ENCODE measurements at places on chromosomes 16 and 17. TPM values are rescaled to one million over a fixed set of nuclear protein-coding genes. Genes with fewer than 3 reads are reported as not detected.

DNA sequence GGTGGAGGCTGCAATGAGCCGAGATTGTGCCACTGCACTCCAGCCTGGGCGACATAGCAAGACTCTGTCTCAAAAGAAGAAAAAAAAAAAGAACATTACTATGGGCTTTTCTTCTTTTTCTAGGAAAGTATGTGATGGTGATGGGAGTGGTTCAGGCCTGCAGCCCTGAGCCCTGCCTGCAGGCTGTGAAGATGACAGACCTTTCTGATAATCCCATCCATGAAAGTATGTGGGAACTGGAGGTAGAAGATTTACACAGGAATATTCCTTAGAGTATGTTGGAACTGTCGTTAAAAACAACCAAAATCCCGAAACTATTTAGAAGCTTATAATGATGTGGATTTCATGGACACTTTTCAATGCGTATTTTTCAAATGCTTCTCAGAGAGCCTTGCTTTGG lies 5.3 kb downstream of the RMI2 start:
- DNase-seq: no peak

DNA sequence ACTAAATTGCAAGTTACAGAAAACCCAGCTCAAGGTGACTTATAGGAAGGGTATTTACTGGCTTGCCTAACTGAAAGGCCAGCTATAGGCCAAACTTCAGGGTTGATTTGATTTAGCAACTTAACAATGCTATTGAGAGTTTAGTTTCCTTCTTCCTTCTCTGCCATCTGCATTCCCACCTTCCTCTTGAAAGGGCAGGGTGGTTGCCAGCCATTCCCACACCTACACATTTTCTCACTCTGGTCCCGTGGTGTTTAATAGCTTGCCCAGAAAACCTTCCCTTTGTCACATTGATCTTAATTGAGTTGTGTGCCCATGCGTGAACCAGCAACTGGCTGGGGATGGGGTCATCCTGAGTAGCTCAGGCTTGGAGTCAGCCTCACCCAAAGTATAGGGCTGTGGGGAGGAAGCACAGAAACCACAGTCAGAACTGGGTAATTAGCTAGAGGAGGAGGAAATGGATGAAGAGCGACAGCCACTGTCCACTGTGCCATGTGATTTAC lies 194.7 kb downstream of the SPECC1 start:
- DNase-seq: no peak

GRCh38 chr16:67806428-67807147 lies at the start of the genes RANBP10 and TSNAXIP1:
Gene RANBP10 (minus strand): TSS chr16:67806560. CDS start chr16:67806536, 24 bp downstream.
Gene TSNAXIP1 (plus strand): TSS chr16:67806889. CDS start chr16:67807150, 261 bp downstream.
- peak; percentile 98 for DNase-seq

- no peak for DNase-seq
Observed at GRCh38 chr16:69865701-69866100, 85.4 kb upstream of the CLEC18A start.

DNA sequence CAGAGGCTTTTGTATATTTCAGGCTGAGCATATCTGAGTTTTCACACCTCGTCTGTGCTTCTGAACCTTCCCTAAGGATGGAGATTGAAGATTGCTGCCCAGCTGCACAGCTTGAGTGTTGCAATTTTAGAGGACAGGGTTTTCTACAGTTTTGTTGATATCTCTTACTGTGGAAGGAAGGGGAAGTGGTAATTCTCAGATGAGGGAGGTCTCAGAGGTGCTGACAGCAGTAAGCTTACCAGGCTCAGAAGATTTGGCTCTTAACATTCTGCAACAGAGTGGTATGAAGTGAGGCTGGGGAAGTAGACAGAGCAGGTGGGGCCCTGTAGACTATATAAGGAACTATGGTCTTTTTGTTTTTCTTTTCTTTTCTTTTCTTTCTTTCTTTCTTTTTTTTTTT lies 45.8 kb upstream of the ARHGAP17 start:
- no peak for DNase-seq

DNA sequence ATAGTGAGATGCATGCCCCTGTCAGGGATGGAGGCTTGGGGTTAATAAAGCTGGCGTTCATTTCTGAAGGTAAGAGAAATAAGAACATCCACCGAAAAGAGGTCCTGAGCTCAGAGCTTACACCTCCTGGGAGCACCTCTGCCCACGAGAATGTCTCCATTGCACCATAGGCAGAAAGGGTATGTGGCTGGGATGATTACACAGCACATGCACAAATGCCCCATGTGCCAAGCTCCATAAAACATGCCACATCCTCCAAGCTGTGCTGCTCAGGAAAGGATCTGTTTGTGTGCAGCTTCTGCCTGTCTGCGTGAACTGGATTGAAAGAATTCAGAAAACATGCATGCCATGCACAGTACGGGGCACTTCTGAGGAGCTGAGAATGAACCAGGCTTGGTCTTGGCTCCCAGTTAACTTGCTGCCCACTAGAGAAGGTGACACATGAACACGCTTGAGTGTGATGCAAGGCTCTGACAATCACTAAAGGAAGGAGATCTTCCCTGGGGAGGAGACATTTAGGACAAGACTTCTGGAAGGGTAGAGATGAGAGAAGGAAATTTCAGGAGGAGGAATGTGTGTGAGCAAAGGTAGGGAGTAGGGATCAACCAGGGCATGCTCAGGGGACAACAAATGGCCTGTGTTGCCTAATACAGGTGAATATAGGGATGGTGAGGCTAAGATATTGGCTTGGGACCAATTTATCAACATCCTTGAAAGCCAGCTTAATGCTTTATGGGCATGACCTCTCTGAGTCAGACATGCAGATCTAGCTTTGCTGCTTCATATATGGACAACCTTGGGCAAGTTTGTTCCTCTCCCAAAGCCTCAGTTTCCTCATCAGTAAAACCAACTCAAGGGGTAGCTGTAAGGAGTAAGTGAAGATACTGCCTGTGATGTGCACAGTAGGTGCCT lies 32.0 kb upstream of the SMPD3 start:
- no peak for DNase-seq

DNA sequence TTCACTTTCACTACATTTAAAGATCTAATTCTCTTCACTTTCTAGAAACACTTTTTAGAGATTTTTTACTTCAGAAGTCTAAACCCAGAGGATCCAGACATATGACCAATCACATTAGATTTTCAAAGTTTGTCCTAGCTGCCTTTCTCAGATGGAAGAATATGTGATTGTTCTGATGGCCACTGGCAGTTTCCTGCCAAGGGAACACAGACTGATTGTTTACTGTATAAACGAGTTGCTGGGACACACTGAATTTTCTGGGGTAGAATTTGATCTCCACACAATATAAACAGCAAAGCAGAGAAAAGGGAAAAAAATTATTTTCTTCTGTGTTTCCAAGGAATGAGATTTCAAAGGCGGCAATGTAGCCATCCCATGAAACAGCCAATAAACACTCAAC lies 480.0 kb downstream of the TOX3 start:
- DNase-seq: no peak

GRCh38 chr17:58007781-58008706 lies 998 bp upstream of the SRSF1 start:
- DNase-seq: no peak

DNA sequence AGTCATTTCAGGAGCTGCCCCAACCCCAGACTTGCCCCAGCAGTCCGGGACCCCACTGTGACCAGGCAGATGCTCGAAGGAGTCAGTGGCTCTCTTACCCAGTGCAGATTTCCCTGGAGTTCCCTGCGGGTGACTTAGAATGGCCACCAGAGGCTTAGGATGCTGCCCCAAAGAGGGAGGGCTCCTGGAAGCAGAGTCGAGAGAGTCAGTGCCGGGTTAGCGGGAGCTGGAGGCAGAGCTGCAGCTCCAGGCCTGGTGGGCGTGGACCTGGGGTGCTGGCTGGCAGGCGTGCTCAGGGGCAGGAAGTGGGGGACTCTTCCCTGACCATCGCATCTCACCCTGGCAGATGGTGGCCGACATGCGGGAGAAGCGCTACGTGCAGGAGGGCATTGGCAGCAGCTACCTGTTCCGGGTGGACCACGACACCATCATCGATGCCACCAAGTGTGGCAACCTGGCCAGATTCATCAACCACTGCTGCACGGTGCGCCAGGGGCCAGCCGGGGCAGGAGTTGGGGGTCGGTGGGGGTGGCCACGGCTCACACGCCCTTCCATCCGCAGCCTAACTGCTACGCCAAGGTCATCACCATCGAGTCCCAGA lies 1.6 kb upstream of the HSD3B7 start:
- DNase-seq: no peak

- DNase-seq: no peak
Observed at GRCh38 chr17:29045734-29046472, 3.0 kb downstream of the PIPOX start.

GRCh38 chr17:64158831-64159590 lies 29.1 kb upstream of the ERN1 start:
- DNase-seq: peak; percentile 76

DNA sequence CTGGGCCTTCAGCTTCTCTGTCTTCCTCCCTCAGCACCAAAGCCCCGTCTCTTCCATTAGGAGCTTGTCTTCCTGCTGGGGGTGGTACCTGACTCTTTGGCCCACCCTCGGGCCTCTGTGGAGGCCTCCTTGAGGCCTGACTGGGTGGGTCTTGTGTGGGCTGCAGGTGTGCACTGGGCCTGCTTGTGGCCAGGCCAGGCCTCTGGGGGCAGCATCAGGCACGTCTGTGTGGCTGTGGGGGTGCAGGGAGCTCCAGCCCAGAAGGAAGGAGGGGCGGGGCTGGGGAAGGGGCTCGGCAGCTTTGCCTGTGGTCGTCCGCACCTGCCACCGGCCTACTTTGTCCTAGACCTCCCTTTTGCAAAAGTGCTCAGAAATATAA lies 7.0 kb downstream of the PIGQ start:
- DNase-seq: no peak

GRCh38 chr17:4944554-4945175 lies 3.7 kb downstream of the PFN1 start:
- no peak for DNase-seq

- DNase-seq: peak; percentile 38
Observed at GRCh38 chr17:46943501-46944393, 20.8 kb downstream of the GOSR2 start.

DNA sequence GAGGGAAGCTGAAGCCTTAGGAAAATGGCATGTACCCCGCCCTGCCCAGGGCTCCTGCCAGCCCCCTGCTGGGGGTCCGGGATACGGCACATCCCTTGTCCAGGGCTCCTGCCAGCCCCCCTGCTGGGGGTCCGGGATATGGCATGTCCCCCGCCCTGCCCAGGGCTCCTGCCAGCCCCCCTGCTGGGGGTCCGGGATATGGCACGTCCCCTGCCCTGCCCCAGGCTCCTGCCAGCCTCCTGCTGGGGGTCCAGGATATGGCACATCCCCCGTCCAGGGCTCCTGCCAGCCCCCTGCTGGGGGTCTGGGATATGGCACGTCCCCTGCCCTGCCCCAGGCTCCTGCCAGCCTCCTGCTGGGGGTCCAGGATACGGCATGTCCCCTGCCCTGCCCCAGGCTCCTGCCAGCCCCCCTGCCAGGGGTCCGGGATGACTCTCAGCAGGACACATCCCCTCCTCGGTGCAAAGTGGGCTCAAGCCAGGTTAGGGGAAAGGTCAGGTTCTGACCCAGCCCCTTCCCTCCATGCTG lies 43.2 kb downstream of the RPH3AL start:
- DNase-seq: no peak

DNA sequence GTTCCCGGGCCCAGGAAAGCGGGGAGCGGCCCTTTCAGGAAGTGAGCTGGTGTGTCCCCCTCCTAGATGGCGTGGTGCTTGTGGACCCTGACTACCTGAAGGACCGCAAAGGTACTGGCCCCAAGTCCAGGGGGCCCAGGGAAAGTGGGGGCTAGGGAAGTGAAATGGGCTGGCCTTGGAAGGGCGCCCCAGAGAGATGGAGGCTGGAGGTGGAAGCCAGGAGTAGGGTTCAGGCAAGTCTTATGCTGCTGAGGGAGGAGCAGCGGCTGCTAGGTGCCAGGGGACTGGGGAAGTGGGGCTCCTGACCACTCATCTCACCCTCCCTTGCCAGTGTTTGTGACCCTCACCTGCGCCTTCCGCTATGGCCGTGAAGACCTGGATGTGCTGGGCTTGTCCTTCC lies 5.6 kb downstream of the ARRB2 start:
- DNase-seq: no peak

DNA sequence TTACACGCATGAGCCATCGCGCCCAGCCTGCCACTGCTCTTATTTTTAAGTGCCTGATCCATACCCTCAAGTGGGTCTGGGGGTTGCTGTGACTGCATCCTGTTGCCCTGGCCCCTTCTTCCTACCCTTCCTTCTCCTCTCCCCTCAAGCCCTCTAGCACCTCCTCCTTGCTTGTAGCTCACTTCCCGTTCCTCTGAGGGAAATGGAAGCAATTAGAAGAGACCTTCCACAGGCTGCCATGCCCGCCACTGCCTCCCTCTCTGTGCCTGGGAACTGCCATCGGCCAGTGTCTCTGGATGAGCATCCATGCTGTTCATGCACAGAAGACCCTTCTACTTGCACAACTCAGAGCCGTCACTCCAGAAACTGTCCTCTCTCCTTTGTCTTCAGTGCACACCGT lies 10.6 kb upstream of the TFAP4 start:
- DNase-seq: no peak

GRCh38 chr17:54902017-54902416 lies 1.4 kb downstream of the TOM1L1 start:
- DNase-seq: no peak

- DNase-seq: no peak
Observed at GRCh38 chr17:47004906-47005305, 25.9 kb upstream of the RPRML start.

- DNase-seq: no peak
Observed at GRCh38 chr16:11316331-11317015, 28.8 kb upstream of the RMI2 start.

GRCh38 chr16:6362321-6362720 lies 970.3 kb upstream of the RBFOX1 start:
- no peak for DNase-seq

- DNase-seq: no peak
Observed at GRCh38 chr16:69012906-69013305, 92.5 kb upstream of the HAS3 start.

DNA sequence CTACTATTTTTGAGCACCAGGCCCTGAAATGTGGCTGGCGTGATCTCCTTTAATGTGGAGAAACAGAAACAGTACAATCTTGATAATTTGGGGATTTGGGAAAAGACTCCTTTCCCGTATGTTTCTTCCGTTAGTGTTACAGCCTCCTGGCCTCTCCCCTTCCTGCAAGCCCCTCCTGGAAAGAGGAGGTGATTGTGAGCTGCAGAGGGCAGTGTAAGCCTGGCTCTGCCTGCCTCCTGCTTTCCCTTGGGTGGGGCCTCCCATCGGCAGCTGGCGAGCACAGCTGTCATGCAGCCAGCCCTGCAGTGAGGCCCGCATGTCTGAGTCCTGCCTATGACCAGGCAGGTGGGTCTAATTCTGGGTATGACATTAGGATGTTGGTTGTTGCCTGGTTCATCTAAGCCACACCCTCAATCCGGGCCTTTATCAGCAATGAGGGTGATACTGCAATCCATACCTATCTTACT lies 48.7 kb upstream of the WSB1 start:
- peak; percentile 84 for DNase-seq

Gene RPL13
- 5,570 TPM for total RNA-seq

Gene CRYM
- total RNA-seq: not detected

Gene ERCC4
- 9.2 TPM for total RNA-seq

Gene GPRC5C
- 71.2 TPM for total RNA-seq

Gene DHRS7C
- not detected for total RNA-seq

Gene IGF2BP1
- total RNA-seq: not detected

Gene NPIPA3
- not detected for total RNA-seq

Gene PVALEF
- not detected for total RNA-seq

Gene KCNH4
- not detected for total RNA-seq

Gene ACAP1
- 2.1 TPM for total RNA-seq

Gene TNFRSF13B
- not detected for total RNA-seq

Gene DNAH17
- total RNA-seq: not detected

Measured in body of pancreas (tissue), 4 donors.